ENCODE measurements at places on chromosomes 5 and 9. TPM values are rescaled to one million over a fixed set of nuclear protein-coding genes. Genes with fewer than 3 reads are reported as not detected.

Gene RORB
- polyA plus RNA-seq = 0.06 TPM

Gene LHX6
- polyA plus RNA-seq = 7.7 TPM

Gene LAMC3
- 2.1 TPM for polyA plus RNA-seq

Gene EGR1
- 152 TPM for polyA plus RNA-seq
